ENCODE measurements at places on chromosomes 3 and 15. TPM values are rescaled to one million over a fixed set of nuclear protein-coding genes. Genes with fewer than 3 reads are reported as not detected.

The P2RY1 gene
- 0.44 TPM for total RNA-seq

DNA sequence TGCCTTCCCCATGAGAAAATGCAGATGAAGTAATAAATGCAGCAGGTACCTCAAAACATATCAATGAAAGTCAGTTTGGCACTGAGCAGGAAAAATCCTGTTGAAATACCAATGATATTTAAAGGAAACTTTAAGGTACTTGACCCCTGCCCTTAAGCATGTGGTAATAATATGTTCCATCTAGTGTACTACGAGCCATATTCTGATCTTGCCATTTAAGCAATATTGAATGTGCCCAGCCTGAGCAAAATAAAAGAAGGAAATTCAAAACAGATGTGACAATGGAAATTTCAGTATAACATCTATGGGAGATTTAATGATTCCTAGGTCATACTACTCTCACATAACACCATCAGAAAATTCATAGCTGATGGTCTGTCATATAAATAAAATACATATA is 191.8 kb upstream of the CGNL1 start:
- DNase-seq = no peak

GRCh38 chr3:144054766-144055165 is 83.1 kb downstream of the DIPK2A start:
- no peak for DNase-seq

DNA sequence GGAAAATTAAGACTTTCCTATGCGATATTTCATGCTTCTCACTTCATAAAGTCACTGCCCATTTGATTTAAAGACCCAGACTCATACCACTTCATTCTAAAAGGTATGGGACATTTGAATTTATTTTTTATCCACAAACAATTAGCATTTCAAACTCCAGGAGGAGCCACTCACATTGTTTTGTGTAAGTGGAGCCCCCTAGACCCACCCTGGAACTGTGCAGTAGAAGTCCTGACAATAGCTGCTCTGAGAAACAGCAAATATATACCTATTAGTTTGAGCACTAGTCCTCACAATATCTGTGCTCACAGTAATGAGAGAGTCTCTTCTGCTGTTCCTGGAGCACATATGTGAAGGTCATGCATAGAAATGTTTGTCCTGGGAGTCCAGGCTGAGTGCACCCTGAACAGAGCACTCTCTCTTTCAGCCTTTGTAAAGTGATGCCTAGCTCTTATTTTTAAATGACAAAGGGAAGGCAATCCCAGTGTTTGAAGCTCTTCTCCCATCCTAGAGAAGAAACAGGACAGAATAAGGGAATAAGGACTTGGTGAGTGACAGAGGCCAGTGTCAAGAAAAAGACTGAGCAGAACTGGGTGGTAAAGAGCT is 127.5 kb upstream of the STRIT1 start:
- no peak for DNase-seq

DNA sequence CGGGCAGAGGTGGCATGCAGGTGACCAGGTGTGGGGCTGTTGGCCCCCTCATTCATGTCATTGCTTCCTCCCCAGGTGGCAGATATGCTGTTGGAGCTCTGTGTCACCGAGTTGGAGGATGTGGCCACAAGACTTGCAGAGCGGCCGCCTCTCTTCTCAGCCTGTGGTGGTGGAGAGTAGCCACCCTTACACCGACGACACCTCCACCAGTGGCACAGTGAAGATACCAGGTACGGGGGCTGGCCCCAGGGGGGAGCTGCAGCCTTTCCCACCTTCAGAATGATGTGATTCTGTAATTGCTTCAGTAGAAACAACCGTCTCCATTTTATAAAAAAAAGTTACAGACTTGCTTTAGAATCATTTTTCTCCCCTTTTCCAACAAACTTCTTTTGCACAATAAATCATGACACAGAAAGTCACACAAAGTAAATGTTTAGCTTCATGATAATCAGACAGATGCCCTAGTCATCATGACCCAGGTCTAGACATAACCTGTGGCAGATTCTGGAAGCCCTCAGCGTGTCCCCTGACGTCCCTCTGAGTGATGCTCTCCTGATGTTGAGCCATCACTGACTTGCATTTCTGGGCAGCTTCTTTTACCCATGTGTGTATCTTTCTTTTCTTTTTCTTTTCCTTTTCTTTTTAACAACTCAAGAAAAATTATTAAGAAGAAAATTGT is 76.0 kb upstream of the FAN1 start:
- no peak for DNase-seq

DNA sequence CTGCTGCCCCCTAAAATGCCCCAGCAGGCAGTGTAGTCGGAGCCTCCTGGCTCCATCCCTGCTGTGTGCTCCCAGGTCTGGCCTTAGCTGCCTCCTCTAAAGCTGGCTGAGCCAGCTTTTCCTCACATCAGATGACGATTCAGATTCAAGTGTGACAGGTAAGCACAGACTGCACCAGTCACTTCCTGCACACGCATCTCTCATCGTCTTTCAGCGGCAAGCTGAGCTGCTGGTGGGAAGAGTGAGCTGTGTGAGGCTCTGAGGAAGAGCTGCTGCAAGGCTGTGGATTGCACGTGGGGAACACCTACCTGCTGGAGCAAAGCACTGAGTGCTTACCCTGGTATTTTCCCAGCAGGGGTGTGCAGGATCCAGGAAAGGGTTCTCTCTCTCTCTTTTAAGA is 88.4 kb upstream of the RPL32 start:
- DNase-seq = no peak

GRCh38 chr3:150450916-150451315 is 42.8 kb downstream of the TSC22D2 start:
- DNase-seq = no peak

GRCh38 chr3:184228376-184229137 is 828 bp upstream of the VWA5B2 start:
- no peak for DNase-seq

The MYZAP gene
- total RNA-seq = not detected

DNA sequence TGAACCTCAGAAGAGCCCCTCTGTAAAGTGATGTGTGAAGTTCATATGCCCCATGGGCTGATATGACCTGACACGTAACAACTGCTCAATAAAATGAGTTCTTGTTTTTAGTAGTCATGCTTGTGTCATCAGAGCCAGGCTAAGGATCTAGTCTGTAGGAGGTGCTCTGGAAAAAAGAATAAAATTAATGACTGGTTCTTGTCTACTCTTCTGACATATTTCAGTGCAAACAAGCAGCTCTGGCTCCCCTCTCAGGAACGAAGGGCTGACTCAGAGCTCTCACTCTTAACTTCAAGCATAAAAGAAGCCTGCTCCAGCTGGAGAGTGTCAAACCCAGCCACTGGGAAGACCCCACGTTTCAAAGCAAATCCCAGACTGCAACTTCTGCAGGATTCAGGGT is 77.0 kb downstream of the LRIG1 start:
- DNase-seq = no peak

The ARNT2 gene
- total RNA-seq = not detected

- DNase-seq = no peak
Observed at GRCh38 chr15:80480171-80480811, 76.1 kb downstream of the ARNT2 start.

The MYRIP gene
- not detected for total RNA-seq

The GLCE gene
- total RNA-seq = 3.2 TPM

- no peak for DNase-seq
Observed at GRCh38 chr3:156303001-156303707, 182.8 kb downstream of the KCNAB1 start.

DNA sequence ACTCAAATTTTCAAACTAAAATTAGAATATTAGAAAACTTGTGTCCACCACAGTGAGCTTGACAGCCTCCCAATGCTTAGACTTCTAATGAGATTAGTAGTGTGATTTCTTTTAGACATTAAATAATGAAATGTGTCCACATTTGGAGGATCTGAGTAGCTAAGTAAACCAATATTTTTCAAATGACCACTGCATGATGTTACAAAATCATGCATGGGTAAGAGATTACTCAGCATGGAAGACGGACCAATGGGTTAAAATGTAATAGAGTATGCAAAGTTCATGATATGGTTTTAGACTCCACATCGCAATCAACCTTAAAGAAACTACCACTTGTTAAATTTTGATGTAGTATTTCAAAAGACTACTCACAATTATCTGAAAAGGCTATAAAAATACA is 130.6 kb downstream of the IMPG2 start:
- no peak for DNase-seq

The PAK6 gene
- total RNA-seq = 1.4 TPM

The TICRR gene
- total RNA-seq = 36.9 TPM

The PP2D1 gene
- not detected for total RNA-seq

The TEX55 gene
- total RNA-seq = not detected

The SATB1 gene
- 268 TPM for total RNA-seq

The GOLGA8S gene
- total RNA-seq = 0.92 TPM

- DNase-seq = no peak
Observed at GRCh38 chr15:36748366-36749115, 169.1 kb downstream of the CDIN1 start.

The PEX11A gene
- 1.4 TPM for total RNA-seq

The CADPS gene
- not detected for total RNA-seq

GRCh38 chr3:73143821-73144237 is 82.4 kb downstream of the EBLN2 start:
- no peak for DNase-seq

- DNase-seq = no peak
Observed at GRCh38 chr15:49715211-49715610, 94.4 kb downstream of the DTWD1 start.

GRCh38 chr3:68088636-68089035 is 434.2 kb upstream of the SUCLG2 start:
- DNase-seq = no peak

The SSUH2 gene
- 0.26 TPM for total RNA-seq

GRCh38 chr3:113555138-113555537 is 22.8 kb downstream of the SIDT1 start:
- DNase-seq = no peak

GRCh38 chr3:172125963-172126457 is 86.6 kb downstream of the FNDC3B start:
- DNase-seq = no peak

GRCh38 chr3:9553948-9554513 is 409 bp upstream of the LHFPL4 start:
- no peak for DNase-seq

The TOPBP1 gene
- 98.7 TPM for total RNA-seq

Measured in activated CD8-positive, alpha-beta T cell treated with anti-CD3 and anti-CD28 coated beads, Interleukin-2, amount 10 ng/mL, durations not matched to agents 7 days and 5 days (primary cell).